ENCODE measurements at places on chromosomes 11 and 22.

DNA sequence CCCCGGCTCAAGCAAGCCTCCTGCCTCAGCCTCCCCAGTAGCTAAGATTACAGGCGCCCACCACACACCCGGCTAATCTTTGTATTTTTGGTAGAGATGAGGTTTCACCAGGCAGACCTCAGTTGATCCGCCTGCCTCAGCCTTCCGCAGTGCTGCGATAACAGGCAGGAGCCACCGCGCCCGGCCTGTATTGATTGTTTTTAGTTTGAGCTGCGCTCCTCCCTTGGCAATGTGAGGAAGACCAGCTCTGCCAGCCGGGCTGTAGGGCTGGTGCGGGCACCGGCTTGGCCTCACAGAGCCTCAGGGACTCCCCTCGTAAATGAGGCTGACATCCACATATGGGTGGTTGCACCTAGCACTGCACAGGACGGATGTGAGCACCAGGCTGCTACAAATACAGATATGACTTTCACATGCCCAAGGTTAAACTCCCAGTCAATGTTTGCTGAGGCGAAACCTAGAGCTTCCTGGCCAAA is 7.5 kb upstream of the SLC2A11 start:
- DNase-seq = no peak

- DNase-seq = no peak
These were observed 40.9 kb downstream of the PRDM11 start for GRCh38 chr11:45187375-45187774.

DNA sequence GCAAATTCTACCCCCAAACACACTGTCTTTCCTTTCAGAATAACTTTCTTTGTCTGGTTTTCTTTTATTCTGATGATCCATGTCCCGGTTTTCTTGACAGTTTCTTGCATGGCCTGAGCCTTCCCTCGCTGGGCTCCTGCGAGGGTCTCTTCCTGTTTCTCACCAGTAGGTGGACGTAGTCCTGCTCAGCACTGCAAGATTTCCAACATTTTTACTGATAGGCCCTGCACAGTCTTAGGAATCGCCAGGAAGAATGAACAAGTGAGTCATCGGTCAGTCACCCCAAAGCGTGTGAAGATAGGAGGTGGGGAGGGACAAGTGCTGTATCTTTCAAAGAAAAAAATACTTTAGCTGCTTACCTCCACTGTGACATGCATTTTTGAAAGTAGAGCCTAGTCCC is 16.9 kb upstream of the KIRREL3 start:
- DNase-seq = peak; percentile 87

DNA sequence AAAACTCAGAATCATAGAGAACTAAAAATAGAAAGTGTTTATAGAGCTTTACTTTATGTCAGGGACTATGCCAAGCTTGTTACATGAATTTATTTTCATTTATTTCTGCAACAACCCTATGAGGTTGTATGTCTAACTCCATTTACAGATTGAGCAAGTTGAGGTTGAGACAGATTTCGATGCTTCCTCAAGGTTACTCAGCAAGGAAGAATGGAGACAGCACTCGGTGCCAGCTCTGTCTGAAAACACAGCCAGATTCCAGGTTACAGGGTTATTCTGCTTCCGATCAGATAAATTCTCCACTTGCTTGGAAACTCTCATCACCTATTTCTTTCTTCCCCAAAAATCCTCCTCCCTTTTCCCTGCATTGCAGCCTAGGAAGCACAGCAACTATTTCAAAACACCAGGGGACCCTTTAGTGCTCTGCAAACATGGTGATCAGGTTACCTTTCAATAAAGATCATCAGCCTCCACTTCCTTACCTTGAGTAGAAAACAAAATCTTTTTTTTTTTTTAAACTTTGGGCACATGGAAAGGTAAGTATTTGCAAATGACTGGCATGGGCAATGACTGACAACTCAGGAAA is 7.0 kb downstream of the MMP3 start:
- DNase-seq = peak; percentile 86

DNA sequence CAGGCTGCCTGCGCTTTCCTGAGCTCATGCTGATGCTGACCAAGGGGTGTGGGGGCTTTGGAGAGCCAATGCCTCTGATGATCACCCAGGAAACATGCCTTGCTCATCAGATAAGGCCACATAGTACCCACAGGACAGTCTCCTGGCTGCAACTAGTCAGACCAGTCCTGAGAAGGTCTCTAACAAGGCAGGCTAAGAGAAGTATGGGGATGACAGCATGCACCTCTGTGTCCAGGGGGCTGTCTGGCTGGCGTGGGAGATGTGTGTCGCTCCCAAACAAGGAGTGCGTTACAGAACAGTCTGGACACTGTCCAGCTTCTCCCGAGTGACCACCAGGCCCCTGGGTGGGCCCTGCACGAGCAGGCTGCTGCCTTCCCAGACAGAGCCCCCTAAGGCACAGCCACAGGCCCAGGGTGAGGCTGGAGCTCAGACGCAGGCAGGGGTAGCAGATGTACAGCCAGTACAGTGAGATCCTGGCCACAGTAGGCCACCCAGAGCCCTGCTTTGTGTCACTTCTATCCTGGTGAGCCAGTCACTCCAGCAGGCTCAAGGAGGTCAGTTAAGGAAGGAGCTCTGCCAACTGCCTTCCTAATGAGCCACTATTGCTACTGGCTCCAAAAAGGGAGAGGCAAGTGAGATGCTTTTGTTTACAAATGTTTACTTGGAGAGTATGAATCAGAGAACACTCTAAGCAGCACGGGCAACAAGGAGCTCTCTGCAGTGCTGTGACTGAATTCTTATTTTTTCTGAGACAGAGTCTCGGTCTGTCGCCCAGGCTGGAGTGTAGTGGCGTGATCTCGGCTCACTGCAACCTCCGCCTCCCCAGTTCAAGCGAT is 66.0 kb upstream of the CLTCL1 start:
- no peak for DNase-seq

DNA sequence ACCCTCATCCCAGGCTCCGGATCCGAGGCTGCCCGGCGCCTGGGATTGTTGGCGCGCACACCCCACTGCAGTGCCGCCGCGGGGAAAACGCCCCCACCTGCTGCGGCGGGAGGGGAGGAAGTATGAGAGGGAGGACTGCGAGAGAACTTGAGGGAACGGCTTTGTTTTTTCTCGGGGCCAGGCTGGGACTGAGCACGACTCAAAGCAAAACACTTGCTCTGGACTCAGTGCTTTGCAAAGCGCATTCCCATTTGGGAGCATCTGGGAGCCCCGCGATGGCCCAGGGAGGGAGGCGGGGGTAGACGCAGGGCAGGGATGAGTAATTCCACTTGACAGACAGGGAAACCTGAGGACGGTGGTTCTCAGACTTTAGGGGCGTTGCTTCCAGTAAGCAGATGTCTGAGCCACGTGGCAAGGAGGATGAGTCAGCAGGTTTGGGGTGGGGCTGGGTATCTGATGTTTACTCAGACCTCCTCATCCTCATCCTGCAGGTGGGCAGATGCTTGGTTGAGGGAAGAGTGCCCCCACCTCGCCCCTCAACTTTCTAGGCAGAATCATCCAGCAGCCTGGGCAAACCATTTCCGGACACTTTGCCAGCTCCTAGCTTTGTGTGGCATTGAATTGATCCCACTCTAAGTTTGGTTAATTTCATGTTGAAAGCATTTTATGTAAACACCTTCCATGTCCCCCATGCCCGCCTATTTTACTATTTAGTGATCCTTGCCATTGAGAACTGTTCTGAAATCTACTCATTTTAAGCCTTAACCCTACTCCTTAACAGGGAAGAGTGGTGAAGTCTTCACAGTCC is 1.5 kb downstream of the MIAT start:
- peak; percentile 93 for DNase-seq

- no peak for DNase-seq
These were observed 12.1 kb upstream of the TMEM45B start for GRCh38 chr11:129803533-129803932.

DNA sequence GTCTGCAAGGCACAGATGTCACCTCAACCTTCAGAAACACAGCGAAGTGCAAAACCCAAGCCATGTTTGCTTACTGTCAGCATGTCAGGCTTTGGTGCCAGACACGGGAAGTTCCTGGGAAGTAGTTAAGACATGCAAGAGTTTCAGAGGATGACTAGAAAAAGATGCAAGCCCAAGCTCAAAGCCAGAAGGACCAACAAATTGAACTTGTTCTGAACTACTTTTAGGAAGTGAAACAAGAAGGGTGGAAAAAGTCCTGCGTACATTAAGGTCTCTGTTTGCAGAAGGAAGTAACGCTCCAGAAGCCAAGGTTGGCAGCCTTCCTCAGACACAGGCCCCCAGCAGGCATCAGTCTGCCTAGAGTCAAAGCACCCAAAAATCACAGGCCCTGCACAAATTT is 2.6 kb downstream of the AP1B1 start:
- DNase-seq = no peak

GRCh38 chr11:9626496-9627394 is 37.1 kb upstream of the SWAP70 start:
- DNase-seq = no peak

GRCh38 chr11:100575860-100576717 is 111.0 kb upstream of the ARHGAP42 start:
- peak; percentile 60 for DNase-seq

- no peak for DNase-seq
These were observed 746.1 kb downstream of the NTM start for GRCh38 chr11:132116516-132116915.

- no peak for DNase-seq
These were observed 315.0 kb upstream of the NARS2 start for GRCh38 chr11:78889698-78890097.

DNA sequence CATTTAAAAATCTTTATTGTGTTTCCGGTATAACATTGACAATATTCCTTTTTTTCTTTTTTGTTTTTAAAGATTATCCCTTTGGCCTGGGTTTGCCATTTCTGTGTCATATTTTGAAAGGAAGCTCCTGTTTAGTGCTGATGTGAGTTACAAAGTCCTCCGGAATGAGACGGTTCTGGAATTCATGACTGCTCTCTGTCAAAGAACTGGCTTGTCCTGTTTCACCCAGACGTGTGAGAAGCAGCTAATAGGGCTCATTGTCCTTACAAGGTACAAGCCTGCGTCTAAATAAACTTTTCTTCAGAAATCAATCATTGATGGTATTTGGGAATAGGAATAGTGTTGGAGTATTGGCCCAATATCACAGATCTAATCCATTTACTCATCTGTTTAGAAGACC is 19.8 kb downstream of the PIWIL4 start:
- DNase-seq = no peak

DNA sequence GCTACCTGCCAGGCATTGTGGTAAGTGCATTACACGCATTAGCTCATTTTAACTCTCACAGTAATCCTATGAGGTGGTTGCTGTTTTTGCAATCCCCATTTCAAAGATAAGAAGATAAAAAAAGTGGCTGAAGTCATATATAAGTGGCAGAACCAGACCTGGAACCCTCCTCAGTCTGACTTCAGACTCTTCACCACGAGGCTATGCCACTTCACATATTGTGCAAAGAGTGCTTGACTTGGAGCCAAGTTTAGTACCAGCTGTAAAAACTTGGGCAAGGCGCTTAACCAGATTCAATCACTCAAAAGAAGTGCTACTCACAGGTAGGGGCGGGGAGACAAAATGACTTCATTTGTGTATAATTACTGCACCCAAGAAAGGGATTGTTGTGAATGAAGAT is 15.3 kb downstream of the BPIFC start:
- DNase-seq = no peak

- DNase-seq = no peak
These were observed 61.8 kb downstream of the SMIM38 start for GRCh38 chr11:69217276-69218105.

- no peak for DNase-seq
These were observed 202.9 kb downstream of the GRIK4 start for GRCh38 chr11:120714438-120714837.

- no peak for DNase-seq
These were observed 23.4 kb upstream of the PIK3C2A start for GRCh38 chr11:17230867-17231851.

DNA sequence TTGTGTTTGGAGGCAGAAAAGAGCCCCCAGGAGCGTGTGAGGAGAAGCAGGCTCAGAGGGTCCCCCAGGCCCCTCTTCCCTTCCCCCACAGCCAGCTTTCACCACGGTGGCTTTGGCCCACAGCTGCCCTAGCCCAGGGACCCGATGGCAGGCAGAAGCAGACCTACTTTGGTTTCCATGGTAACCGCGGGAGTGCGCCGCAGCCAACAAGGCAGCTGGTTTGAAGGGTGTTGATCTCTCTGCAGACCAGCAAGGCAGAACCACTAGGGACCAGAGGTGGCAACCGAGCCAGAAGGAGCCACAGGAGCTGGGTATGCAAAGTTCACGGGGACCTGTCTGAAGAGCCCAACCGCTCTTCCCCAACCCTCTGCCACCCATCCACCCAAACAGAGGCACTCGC is 69.4 kb downstream of the BUD13 start:
- no peak for DNase-seq

DNA sequence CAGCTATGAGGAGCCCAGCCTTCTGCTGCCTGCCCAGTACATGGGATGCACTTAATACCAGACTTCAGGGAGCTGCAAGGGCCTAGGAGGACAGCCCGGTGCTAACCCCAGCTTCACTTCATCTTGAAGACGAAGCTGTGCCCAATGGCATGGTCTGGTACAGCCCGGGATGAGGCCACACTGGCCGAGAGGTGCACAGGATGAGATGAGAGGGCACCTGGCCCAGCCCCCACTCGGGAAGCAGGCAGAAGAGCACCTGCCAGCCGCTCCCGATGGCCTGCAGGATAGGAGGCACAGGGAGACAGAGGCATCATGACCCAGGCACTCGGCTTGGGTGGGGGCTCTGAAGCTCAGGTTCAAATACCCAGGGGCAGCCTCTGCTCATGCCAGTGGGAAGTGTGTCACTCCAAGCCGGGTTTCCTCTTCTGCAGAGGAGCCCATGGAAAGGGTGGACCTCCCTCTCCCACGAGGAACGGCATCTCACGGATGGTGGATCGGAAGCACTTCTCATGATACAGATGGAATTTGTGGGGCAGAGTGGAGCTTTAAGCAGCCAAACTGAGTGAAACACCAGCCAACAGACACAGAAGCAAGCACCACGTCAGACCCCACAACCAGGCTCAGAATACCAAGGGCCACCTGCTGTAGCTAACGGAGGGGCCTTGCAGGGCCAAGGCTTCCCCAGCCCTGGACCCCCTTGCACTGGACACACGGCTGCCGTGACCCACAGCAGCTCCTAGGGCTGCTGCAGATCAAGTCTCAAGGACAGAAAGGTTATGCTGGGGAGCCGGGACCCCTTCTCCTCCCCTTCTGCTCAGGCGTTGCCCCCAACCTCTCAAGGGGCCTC is 875.2 kb downstream of the BRD1 start:
- no peak for DNase-seq

- DNase-seq = no peak
These were observed 157.7 kb upstream of the TMEM45B start for GRCh38 chr11:129657866-129658525.

DNA sequence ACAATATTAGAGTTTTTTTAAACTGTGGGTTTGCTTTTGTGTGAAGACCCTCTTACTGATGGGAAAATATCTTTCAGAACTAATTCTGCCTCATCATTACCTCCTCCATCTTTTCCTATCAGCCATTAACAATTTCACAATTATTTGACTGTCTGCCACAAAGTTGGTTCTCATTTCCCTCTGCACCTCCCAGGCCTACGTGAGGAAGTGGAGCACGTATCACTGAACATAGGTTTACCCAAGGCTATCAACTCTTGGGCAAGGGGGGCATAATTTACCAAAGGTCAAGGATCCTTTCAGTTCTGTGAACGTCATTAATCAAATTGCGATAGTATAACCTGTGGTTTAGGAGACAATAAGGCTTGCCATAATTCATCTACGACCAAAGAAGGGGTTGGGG is 60.0 kb downstream of the LIF start:
- no peak for DNase-seq
